NCI-H526 (cell line): ENCODE measurements at places on chromosomes 1 and 21.

DNA sequence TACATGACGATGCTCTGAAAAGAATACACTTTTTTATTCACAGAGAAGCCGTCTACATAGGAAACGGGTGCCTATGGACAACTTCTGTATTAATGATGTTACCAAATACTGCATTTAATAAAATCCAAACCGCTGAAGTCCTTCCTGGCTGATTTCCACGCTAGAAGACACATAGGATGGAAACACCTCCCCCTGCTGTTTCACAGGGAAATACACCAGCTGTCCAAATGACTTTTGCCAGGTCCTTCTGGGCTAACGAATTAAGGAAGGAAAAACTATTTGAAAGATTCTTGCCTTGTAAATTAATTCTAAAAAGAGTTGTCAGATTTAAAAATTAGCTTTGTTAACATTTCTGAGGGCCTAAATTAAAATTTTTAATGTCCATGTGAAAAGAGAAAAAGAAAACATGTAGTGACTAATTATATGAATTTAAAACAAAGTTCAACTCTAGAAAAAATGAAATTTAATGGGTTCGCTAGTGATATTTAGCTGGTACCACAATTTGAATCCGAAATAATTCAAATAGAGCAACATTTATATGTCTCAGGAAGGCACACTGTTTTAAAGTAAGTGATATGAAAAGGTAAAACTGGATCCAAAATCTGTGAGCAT is 146.0 kb downstream of the RERE start:
- DNase-seq, result peak; percentile 24

DNA sequence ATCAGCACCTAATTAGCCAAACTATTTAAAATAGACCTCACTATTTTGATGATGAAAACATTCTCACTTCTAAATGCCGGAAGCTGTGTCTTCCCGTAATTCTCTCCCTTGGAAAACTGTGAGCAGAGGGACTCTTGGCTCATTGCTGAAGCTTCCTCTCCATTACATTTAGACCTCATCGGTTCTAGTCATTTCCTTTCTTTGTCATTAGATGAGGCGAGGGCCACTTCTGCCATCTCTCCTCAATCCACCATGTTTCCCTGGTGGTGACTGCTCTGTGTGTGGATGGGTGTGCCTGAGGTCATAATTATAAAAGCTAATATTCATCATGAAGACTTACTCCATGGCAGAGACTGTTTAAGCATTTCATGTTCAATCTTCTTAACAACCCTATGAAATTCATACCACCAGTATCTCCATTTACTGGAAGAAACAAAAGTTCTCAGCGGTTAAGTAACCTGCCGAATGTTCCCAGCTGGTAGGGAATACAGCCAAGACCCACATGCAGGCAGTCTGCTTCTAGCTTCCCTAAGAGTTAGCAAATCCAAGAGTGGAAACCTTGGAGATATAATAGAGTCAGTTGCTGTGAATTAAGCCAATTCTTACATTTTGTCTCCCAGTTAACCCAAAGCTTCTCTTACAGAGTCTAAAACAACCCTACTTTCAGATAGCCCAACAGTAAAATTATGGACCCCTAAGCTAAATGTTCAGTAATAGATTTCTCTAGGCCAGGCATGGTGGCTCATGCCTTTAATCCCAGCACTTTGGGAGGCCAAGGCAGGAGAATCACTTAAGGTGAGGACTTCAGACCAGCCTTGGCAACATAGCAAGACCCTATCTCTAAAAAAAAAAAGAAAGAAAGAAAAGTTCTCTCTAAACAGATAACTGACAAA is 156.2 kb downstream of the ZBTB18 start:
- DNase-seq, result no peak

- no peak for DNase-seq
Measured at GRCh38 chr1:109242387-109242786, 7.0 kb upstream of the CELSR2 start.

DNA sequence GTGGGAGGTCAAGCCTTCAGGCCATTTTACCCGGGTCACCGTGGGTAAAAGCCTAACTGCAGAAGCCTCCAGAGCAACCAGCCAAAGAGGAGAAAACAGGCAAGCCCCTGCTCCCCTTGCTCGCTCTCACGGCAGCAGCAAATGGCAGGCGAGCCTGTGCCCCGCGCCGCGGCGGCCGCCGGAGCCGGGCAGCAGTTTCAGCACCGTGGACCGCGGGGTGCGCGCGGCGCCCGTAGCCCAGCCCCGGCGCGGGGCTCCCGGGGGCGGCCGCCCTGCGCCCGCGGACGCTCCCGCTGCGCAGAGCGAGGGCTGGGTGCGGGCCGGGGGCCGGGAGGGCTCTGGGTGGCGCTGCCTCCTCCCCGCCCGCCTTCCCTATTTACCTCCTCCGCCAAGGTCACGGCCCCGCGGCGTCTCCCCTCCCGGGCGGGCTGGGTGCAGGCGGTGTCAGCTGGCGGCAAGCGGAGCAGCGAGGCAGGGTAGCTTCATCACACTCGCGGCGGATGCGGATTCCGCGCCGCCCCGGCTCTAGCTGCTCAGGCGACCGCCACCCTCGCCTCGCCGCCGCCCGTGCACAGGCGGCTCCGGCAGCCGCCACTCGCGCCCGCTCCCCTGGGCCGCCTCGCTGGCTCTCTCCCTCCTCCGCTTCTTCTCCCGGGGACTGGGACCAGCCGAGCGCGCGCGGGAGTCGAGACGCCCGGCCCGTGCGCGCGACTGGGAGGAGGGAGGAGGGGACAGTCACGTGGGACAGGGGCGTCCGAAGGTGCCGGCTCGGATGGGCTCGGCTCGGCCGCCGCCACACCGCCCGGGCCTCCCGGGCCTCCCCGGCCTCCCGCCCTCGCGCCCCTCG is at the start of gene RGS7:
RGS7 (minus strand) TSS at position 687 of the 847 bp plus-strand sequence.
- no peak for DNase-seq

DNA sequence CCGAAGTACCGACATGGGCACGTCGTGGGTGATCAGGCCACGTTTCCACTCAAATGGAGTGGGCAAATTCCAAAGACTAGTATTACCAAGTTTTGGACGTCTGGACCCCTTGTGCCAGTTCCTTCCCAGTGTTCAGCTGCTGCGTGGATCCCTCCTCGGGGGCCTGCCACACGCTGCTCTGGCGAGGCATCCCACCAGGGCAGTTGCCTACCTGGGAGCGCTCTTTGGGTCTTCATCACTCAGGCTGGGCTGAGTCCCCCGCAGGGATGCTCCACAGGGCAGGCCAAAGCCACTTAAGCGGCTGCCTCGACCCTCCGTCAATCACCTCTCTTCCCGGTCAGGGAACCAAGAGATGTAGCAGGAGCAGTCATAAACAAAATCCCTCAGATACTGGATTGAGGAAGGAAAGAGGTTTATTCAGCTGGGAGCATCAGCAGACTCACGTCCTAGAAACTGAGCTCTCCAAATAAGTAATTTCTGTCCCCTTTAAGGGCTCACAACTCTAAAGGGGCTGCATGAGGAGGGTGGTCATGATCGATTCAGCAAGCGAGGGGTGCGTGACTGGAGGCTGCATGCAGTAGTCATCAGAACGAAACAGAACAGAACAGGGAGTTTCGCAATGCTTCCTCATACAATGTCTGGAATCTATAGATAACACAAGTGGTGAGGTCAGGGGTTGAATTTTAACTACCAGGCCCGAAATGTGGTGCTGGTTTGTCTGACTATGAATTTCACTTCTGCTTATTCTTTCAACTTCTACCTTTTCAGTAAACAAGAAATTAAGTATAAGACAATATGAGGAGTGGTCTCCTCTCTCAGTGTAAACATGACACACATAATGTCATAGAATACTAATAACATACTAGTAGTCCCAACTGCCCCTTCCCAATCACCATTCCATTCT is 998.6 kb upstream of the NCAM2 start:
- DNase-seq, result no peak

DNA sequence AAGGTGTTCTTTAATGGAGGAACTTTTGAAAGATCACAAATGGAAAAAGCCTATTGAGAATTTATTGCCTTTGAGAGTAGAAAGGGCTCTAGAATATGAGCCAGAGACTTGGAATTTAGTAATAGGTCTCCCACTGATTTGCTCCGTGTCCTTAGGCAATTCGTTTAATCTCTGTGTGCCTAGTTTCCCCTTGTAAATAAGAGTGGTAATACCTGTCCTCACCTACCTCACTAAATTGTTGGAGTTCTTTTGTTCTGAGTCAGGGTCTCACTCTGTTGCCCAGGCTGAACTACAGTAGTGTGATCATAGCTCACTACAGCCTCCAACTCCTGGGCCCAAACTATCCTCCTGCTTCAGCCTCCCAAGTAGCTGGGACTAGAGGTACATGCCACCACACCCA is 15.0 kb upstream of the TEKT2 start:
- no peak for DNase-seq
